ENCODE measurements at places on chromosomes 1 and 21.

DNA sequence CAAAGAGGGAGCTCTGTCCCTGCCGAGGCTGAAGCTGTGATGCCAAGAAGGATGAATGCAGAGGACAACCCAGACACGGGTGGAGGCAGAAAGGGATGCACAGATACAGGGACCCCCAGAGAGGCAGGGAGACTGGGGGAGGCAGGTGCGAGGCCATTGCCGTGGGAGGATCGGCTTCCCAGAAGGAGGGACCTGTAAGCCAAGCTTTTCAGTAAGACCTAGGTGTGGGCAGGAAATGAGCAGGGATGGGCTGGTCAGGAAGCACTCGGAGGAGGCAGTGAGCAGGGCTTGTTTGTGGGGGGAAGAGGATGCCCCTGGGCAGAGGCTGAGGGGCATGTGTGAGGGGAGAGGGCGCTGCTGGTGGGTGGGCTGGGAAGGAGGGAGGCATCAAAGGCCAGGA lies 67.7 kb upstream of the WNT4 start:
- no peaks in the 10 kb centered on the region for H3K36me3 ChIP-seq
- no peak overlapping the region for H3K4me3 ChIP-seq
- no peak for DNase-seq
- peaks cover 8% of the 10 kb centered on the region for H3K27me3 ChIP-seq
- H3K27ac ChIP-seq, result no peak overlapping the region

GRCh38 chr1:91872559-91873081 lies 13.3 kb downstream of the TGFBR3 start:
- DNase-seq, result peak; percentile 82
- no peaks in the 10 kb centered on the region for H3K27me3 ChIP-seq
- H3K4me3 ChIP-seq, result peak overlapping the region; percentile 37
- peak overlapping the region; percentile 47 for H3K27ac ChIP-seq
- H3K36me3 ChIP-seq, result no peaks in the 10 kb centered on the region
- H3K4me1 ChIP-seq, result peaks cover 20% of the 10 kb centered on the region

GRCh38 chr1:22846458-22846857 lies 126.2 kb downstream of the LACTBL1 start:
- H3K4me1 ChIP-seq, result no peaks in the 10 kb centered on the region
- DNase-seq, result no peak
- H3K27me3 ChIP-seq, result no peaks in the 10 kb centered on the region
- no peak overlapping the region for H3K27ac ChIP-seq

DNA sequence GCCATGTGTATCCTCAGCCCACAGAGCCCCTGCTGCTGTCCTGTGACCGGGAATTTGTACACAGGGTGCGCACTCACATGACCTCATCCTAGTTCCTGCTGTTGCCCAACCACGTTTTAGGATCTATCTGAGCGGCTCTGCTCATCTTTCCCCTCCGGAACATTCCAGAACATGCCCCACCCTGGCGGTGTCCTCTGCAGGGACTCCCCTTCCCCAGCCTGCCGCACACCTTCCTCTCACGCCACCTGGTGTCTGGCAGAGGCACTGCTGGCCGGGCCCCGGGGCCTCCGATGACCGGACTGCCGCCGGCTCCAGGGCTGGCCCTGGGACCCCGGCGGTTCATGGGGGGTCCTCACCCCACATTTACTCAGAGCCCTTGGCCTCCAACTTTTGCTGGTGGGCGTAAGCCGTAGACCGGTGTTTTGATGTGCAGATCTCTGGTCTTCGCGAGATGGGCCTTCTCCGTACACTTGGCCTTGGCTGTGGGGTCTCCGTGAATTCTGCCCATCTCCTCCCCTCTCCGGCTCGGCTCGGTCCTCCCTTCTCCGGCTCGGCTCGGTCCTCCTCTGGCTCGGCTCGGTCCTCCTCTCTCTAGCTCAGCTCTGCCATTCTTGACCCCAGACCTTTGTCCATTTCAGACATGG lies 29.5 kb downstream of the ARHGEF16 start:
- no peak overlapping the region for H3K4me3 ChIP-seq
- H3K27ac ChIP-seq, result no peak overlapping the region
- no peaks in the 10 kb centered on the region for H3K27me3 ChIP-seq
- H3K4me1 ChIP-seq, result peaks cover 12% of the 10 kb centered on the region
- no peaks in the 10 kb centered on the region for H3K36me3 ChIP-seq

GRCh38 chr1:212926372-212926771 lies 24.0 kb upstream of the VASH2 start:
- H3K4me3 ChIP-seq, result no peak overlapping the region
- H3K36me3 ChIP-seq, result no peaks in the 10 kb centered on the region
- DNase-seq, result no peak
- 0 out of 2 replicates have a peak, but pooled peaks cover 6% of the 10 kb centered on the region for H3K4me1 ChIP-seq

GRCh38 chr1:53388963-53389362 lies 61.1 kb upstream of the LRP8 start:
- no peak for DNase-seq
- H3K27ac ChIP-seq, result no peak overlapping the region
- no peaks in the 10 kb centered on the region for H3K4me1 ChIP-seq
- H3K36me3 ChIP-seq, result no peaks in the 10 kb centered on the region
- H3K4me3 ChIP-seq, result no peak overlapping the region

- peak overlapping the region; percentile 99 for H3K27ac ChIP-seq
- H3K36me3 ChIP-seq, result peaks cover 8% of the 10 kb centered on the region
- DNase-seq, result peak; percentile 95
- H3K4me3 ChIP-seq, result peak overlapping the region; percentile 64
Observed at GRCh38 chr1:32761253-32761877, 55.8 kb downstream of the YARS1 start.

- no peak overlapping the region for H3K4me3 ChIP-seq
- peaks cover 5% of the 10 kb centered on the region for H3K36me3 ChIP-seq
- H3K27me3 ChIP-seq, result no peaks in the 10 kb centered on the region
- H3K27ac ChIP-seq, result no peak overlapping the region
- no peaks in the 10 kb centered on the region for H3K4me1 ChIP-seq
Observed at GRCh38 chr1:113770031-113770430, 10.7 kb upstream of the PHTF1 start.

GRCh38 chr21:42379426-42380215 lies 13.3 kb upstream of the TFF1 start:
- no peaks in the 10 kb centered on the region for H3K27me3 ChIP-seq
- H3K4me1 ChIP-seq, result peaks cover 21% of the 10 kb centered on the region
- H3K27ac ChIP-seq, result no peak overlapping the region
- no peak overlapping the region for H3K4me3 ChIP-seq

GRCh38 chr1:164382384-164382783 lies 176.6 kb upstream of the PBX1 start:
- no peak overlapping the region for H3K4me3 ChIP-seq
- no peaks in the 10 kb centered on the region for H3K36me3 ChIP-seq
- no peaks in the 10 kb centered on the region for H3K27me3 ChIP-seq
- no peak overlapping the region for H3K27ac ChIP-seq
- no peaks in the 10 kb centered on the region for H3K4me1 ChIP-seq
- no peak for DNase-seq

GRCh38 chr1:11453742-11454491 lies 25.0 kb upstream of the DISP3 start:
- no peak overlapping the region for H3K4me3 ChIP-seq
- peaks cover 60% of the 10 kb centered on the region for H3K27me3 ChIP-seq
- no peak for DNase-seq
- no peak overlapping the region for H3K27ac ChIP-seq
- no peaks in the 10 kb centered on the region for H3K36me3 ChIP-seq
- H3K4me1 ChIP-seq, result no peaks in the 10 kb centered on the region

- H3K4me3 ChIP-seq, result no peak overlapping the region
- DNase-seq, result no peak
- H3K27me3 ChIP-seq, result peaks cover 63% of the 10 kb centered on the region
- H3K4me1 ChIP-seq, result no peaks in the 10 kb centered on the region
- no peaks in the 10 kb centered on the region for H3K36me3 ChIP-seq
Observed at GRCh38 chr1:7018351-7018750, 233.1 kb downstream of the CAMTA1 start.

DNA sequence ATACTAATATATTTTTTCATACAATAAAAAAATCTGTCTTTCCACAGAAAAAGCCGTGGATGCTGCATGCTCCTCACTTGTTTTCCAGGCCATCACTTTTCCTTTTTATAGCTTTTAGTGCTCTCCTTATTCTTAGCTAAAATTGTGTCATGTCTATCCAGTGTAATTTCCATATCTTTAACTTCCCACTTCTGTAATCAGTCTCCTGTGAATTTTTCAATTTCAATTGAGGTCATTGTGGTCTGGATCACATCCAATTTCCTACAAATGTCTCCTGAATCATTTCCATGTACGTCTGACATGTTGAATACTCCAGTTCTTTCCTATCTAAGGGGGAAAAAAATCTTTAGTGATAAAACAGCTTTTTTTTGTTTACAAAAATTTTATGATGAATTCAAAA lies 838.2 kb upstream of the B3GALT2 start:
- no peaks in the 10 kb centered on the region for H3K4me1 ChIP-seq
- H3K4me3 ChIP-seq, result no peak overlapping the region
- peak; percentile 44 for DNase-seq
- H3K36me3 ChIP-seq, result no peaks in the 10 kb centered on the region
- no peak overlapping the region for H3K27ac ChIP-seq

DNA sequence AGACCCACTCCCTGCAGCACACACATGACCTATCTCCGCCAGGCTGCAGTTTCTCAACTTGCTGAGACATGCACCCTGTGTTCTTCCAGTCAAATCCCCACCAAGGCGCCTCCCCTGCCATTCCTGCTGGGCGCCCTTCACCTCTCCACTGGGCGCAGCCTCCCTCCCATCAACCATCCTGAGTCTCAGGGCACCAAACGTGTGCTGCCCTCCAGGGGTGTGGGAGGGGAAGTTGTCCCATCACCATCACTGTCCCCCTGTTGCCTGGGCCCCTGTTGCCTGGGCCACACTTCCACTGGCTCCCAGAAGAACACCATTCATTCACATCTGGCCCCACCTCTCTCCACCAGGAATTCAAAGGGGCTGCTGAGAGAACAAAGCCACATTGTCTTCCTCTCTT lies 44.9 kb upstream of the EFHD2 start:
- no peaks in the 10 kb centered on the region for H3K36me3 ChIP-seq
- H3K27ac ChIP-seq, result no peak overlapping the region
- no peak overlapping the region for H3K4me3 ChIP-seq
- peaks cover 8% of the 10 kb centered on the region for H3K4me1 ChIP-seq
- no peak for DNase-seq

- H3K27ac ChIP-seq, result no peak overlapping the region
- H3K4me1 ChIP-seq, result no peaks in the 10 kb centered on the region
Observed at GRCh38 chr1:234222561-234223280, 150.5 kb upstream of the COA6 start.

DNA sequence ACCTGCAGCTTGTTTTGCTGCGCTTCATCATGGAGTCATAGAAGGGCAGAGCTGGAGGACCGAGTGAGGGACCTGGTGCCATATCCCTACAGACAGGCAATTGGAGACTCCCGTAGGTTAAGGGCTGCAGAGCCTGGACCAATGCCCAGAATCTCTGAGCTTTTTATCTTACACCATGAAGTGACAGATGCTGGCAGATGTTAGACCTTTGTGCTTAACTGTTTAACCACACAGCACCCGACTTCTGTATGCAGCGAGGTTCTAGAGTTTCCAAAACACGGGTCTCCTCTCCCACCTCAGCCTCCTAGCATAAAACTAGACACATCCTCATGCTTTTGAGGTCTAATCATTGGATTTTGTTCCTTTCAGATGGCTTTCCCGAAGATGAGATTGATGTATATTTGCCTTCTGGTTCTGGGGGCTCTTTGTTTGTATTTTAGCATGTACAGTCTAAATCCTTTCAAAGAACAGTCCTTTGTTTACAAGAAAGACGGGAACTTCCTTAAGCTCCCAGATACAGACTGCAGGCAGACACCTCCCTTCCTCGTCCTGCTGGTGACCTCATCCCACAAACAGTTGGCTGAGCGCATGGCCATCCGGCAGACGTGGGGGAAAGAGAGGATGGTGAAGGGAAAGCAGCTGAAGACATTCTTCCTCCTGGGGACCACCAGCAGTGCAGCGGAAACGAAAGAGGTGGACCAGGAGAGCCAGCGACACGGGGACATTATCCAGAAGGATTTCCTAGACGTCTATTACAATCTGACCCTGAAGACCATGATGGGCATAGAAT lies 47.6 kb downstream of the B3GALT5 start:
- H3K4me1 ChIP-seq, result peaks cover 10% of the 10 kb centered on the region
- H3K27me3 ChIP-seq, result no peaks in the 10 kb centered on the region
- H3K4me3 ChIP-seq, result no peak overlapping the region
- peak; percentile 61 for DNase-seq
- H3K27ac ChIP-seq, result no peak overlapping the region

GRCh38 chr1:211520641-211521040 lies 28.7 kb upstream of the RD3 start:
- H3K4me1 ChIP-seq, result peaks cover 9% of the 10 kb centered on the region
- no peak overlapping the region for H3K4me3 ChIP-seq
- no peak overlapping the region for H3K27ac ChIP-seq
- no peak for DNase-seq
- no peaks in the 10 kb centered on the region for H3K36me3 ChIP-seq
- no peaks in the 10 kb centered on the region for H3K27me3 ChIP-seq

DNA sequence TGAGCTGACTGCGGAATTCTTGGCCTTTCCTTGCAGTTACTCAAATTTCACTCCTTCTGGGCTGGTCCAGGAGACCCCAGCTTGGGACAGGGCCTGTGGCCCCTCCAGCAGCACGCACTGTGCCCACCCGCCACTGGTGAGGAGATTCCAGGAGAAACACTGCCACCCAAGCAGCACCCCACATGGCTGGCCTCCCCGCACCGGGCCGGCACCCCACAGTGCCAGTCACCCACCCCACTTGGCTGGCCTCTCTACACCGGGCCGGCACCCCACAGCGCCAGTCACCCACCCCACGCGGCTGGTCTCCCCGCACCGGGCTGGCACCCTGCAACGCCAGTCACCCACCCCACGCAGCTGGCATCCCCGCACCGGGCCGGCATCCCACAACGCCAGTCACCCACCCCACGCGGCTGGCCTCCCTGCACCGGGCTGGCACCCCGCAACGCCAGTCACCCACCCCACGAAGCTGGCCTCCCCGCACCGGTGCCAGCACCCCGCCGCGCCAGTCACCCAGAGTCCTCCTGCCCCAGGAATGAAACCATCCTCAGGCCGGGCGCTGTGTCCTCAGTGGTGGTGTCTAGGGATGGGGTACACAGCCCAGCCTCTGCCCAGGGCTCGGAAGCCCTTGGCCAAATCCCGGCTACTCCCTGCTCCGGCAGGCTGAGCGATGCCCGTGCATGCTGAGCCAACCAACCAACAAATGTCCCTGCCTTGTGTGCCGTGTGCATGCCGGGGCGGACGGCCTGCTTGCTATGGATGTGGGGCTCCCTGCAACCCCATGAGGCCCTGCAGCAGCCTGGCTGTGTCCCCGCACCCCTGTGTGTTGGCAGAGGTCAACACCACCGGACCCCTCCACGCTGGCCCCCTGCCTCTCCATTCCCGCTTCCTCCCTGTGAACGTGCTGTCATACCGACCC lies 38.6 kb upstream of the TSPEAR start:
- no peak overlapping the region for H3K27ac ChIP-seq
- no peak overlapping the region for H3K4me3 ChIP-seq
- peaks cover 38% of the 10 kb centered on the region for H3K4me1 ChIP-seq
- H3K36me3 ChIP-seq, result no peaks in the 10 kb centered on the region
- no peak for DNase-seq

Measured in PC-3 (cell line).